ENCODE measurements at places on chromosomes 6 and 20. TPM values are rescaled to one million over a fixed set of nuclear protein-coding genes. Genes with fewer than 3 reads are reported as not detected.

- DNase-seq: no peak
These were observed 8.0 kb downstream of the ZNF335 start for GRCh38 chr20:45964006-45964400.

DNA sequence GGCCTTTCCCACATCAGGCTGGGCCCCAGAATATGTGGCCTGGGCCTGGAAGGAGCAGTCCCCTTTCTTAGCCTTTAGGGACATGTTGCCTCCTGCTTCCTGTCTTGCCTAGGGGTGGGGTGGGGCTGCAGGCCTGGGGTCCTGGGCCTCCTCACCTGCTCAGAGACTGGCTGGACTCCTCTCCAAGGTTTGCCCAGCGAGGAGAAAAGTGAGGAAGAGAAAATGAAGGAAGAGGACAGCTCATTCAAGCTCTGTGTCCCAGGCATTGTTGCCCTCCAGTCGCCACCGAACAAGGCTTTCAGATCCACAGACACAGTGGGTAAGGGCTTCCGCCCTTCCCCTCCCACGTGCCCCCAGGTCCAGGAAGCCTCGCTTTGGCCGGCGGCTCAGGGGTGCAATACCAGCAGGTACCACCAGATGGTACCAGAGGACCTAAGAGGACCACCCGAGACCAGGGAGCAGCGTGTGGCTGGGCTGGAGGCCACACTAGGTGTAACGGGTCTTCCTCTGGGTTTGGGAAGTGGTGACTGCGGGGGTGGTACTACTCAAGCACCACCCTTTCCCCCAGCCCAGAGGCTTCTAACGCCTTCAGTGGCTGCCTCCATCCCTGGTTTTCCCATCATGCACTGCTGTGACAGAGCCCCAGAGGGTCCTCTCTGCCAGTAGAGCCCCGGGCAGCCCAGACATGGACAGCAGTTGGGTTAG, 5.5 kb upstream of the BAK1 start:
- peak; percentile 79 for DNase-seq

DNA sequence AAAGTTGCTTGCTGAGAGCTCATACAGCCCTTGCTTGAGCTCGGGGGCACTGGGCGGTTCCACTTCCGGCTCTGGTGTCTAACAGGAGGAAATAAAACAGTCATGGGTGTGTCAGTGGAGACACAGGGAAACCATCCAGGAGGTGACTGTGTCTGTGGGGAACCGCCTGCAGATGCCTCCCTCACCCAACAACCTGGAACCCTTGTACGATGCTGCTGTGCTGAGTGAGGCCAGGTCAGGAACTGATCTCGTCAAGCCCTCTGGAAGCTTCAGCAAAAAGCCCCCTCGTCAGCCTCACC, 15.5 kb downstream of the TXNDC5 start:
- DNase-seq: no peak

DNA sequence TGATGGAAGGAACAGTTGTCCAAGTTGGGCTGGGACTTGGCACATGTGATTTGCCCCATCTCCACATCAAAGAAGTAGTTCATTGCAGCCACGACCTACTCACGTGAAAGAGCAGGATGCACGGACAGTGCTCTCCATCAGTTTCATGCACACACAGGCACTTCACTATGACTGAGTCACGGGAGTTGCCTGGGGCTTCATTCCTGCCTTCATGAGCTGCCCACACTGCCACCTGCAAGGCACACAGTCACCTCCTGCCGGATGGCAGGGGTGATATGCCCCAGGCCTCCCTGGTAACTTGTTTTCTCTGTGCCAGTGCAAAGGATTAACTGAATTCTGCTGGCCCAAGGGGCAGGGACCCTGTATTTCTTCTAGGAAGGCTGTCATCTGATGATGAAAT, 22.8 kb downstream of the CST5 start:
- DNase-seq: no peak

- DNase-seq: no peak
These were observed 21.2 kb downstream of the POM121L2 start for GRCh38 chr6:27290850-27291208.

Gene OVOL2
- not detected for total RNA-seq

Gene CRIP3
- 5.5 TPM for total RNA-seq

Gene NNAT
- 5.3 TPM for total RNA-seq
